ENCODE measurements at places on chromosomes 3 and 15. TPM values are rescaled to one million over a fixed set of nuclear protein-coding genes. Genes with fewer than 3 reads are reported as not detected.

DIS3L gene
- 24.3 TPM for total RNA-seq

GRCh38 chr3:142595581-142595950 is 627 bp upstream of the PLS1 start:
- H3K27ac ChIP-seq, result no peak overlapping the region
- no peak for DNase-seq
- H3K36me3 ChIP-seq, result no peaks in the 10 kb centered on the region
- H3K27me3 ChIP-seq, result peaks cover 7% of the 10 kb centered on the region

GRCh38 chr15:72833561-72833960 is 50.0 kb upstream of the ADPGK start:
- H3K36me3 ChIP-seq, result no peaks in the 10 kb centered on the region
- no peaks in the 10 kb centered on the region for H3K4me1 ChIP-seq
- no peak for DNase-seq
- peaks cover 32% of the 10 kb centered on the region for H3K27me3 ChIP-seq

UROC1 gene
- 0.13 TPM for total RNA-seq

MOBP gene
- total RNA-seq, result not detected

- no peak overlapping the region for H3K4me3 ChIP-seq
- no peak overlapping the region for H3K27ac ChIP-seq
- no peak for DNase-seq
These were observed 412.7 kb downstream of the CNTN4 start for GRCh38 chr3:2511356-2511755.

- H3K4me1 ChIP-seq, result peaks cover 16% of the 10 kb centered on the region
- DNase-seq, result no peak
- peaks cover 2% of the 10 kb centered on the region for H3K27me3 ChIP-seq
These were observed 47.3 kb downstream of the TRIM42 start for GRCh38 chr3:140724856-140725812.

MB21D2 gene
- 7.2 TPM for total RNA-seq

GRCh38 chr3:13420045-13420830 is at the start of gene NUP210:
Gene NUP210, minus strand, starts transcription at chr3:13420322. Its CDS starts 96 bp downstream, at chr3:13420226.
- peak within 1 kb of the TSS; percentile 97 for H3K27ac ChIP-seq
- peaks cover 68% of the 10 kb centered on the region for H3K4me1 ChIP-seq
- H3K27me3 ChIP-seq, result no peaks in the 10 kb centered on the region

GJD2 gene
- total RNA-seq, result not detected

CFAP100 gene
- not detected for total RNA-seq

GRCh38 chr3:149820183-149820582 is 7.2 kb downstream of the RNF13 start:
- DNase-seq, result no peak
- peaks cover 38% of the 10 kb centered on the region for H3K4me1 ChIP-seq
- H3K27me3 ChIP-seq, result no peaks in the 10 kb centered on the region
- H3K36me3 ChIP-seq, result peaks cover 27% of the 10 kb centered on the region
- no peak overlapping the region for H3K4me3 ChIP-seq

GRCh38 chr15:95295896-95296625 is 1034.4 kb upstream of the NR2F2 start:
- peaks cover 6% of the 10 kb centered on the region for H3K36me3 ChIP-seq
- peaks cover 59% of the 10 kb centered on the region for H3K27me3 ChIP-seq
- H3K4me3 ChIP-seq, result no peak overlapping the region

POLQ gene
- total RNA-seq, result 35.6 TPM

- H3K27me3 ChIP-seq, result no peaks in the 10 kb centered on the region
- H3K4me1 ChIP-seq, result no peaks in the 10 kb centered on the region
- no peaks in the 10 kb centered on the region for H3K36me3 ChIP-seq
- no peak overlapping the region for H3K27ac ChIP-seq
- no peak overlapping the region for H3K4me3 ChIP-seq
These were observed 1268.1 kb downstream of the OTOL1 start for GRCh38 chr3:162764808-162765071.

DNA sequence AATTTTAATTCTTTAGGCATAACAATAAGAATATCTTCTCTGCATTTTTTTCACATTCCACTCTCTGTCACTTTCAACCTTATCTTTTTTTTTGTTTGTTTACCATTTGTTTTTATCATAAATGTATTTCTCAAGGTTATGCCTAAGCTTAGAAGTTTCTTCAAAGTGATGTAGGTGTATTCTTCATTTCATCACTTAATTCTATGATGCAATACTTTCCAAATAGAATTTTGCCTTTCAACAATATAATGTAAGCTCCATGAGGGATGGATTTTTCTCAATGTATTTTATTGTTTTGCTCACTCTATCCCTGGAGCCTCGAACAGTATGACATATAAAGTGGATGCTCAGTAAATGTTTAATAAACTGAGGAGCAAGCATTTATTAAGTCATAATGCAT is 444.9 kb downstream of the EPHA6 start:
- H3K4me3 ChIP-seq, result no peak overlapping the region
- no peaks in the 10 kb centered on the region for H3K27me3 ChIP-seq
- H3K36me3 ChIP-seq, result no peaks in the 10 kb centered on the region

GRCh38 chr3:140595295-140595694 is 82.6 kb upstream of the TRIM42 start:
- no peak overlapping the region for H3K27ac ChIP-seq
- no peak overlapping the region for H3K4me3 ChIP-seq
- H3K36me3 ChIP-seq, result no peaks in the 10 kb centered on the region
- no peaks in the 10 kb centered on the region for H3K4me1 ChIP-seq
- peaks cover 7% of the 10 kb centered on the region for H3K27me3 ChIP-seq

- no peak overlapping the region for H3K4me3 ChIP-seq
- H3K36me3 ChIP-seq, result no peaks in the 10 kb centered on the region
- no peak for DNase-seq
- H3K4me1 ChIP-seq, result no peaks in the 10 kb centered on the region
These were observed 37.2 kb upstream of the DLG1 start for GRCh38 chr3:197335428-197336132.

- peaks cover 7% of the 10 kb centered on the region for H3K36me3 ChIP-seq
- no peak overlapping the region for H3K4me3 ChIP-seq
- H3K27me3 ChIP-seq, result peaks cover 18% of the 10 kb centered on the region
- peak overlapping the region; percentile 6 for H3K27ac ChIP-seq
These were observed 2.8 kb downstream of the PLXNB1 start for GRCh38 chr3:48426944-48427629.

GRCh38 chr3:124174910-124175874 is 183.3 kb upstream of the ROPN1 start:
- H3K27ac ChIP-seq, result no peak overlapping the region
- no peak overlapping the region for H3K4me3 ChIP-seq
- no peaks in the 10 kb centered on the region for H3K36me3 ChIP-seq
- H3K4me1 ChIP-seq, result no peaks in the 10 kb centered on the region
- H3K27me3 ChIP-seq, result peaks cover 2% of the 10 kb centered on the region
- no peak for DNase-seq

DNA sequence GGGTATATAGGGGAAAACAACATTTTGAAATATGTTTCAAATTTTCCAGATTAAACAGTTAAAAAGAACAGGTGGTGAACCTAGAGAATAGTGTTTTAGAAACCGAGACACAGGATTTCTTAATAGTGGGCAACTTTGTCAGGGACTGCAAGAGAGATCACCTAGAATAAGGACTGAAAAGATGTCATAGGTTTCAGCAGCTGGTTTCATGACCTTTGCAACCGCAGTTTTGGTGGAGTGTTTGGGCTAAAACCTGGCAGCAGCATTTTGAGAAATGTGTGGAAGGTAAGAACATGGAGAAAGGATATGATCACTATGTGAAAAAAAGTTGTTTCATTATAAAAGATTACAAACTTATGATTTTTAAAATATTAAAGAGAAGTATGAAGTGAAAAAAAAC is 34.9 kb downstream of the PRKCI start:
- peaks cover 23% of the 10 kb centered on the region for H3K4me1 ChIP-seq
- no peak overlapping the region for H3K4me3 ChIP-seq
- no peaks in the 10 kb centered on the region for H3K27me3 ChIP-seq
- peak overlapping the region; percentile 37 for H3K27ac ChIP-seq

ZNF197 gene
- 14.9 TPM for total RNA-seq

PLSCR2 gene
- total RNA-seq, result not detected

TMEM212 gene
- total RNA-seq, result not detected

DNA sequence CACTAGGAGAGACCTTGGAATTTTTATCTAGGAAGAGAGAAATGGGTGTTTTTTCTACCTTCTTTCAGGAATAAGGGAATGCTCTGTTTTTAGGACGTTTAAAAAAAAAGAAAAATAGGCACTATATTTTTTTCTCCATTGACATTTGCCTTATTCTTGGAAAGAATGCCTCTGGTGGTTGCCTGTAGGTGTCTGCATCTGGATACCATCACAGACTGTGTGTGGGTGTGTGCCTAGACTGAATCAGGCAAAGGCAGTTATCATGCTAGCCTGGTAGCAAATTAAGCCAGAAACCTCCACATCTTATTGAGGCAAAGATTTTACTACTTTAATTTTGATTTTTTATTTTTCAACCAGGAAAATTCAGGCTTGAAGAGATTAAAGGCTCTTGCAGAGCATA is 513.6 kb upstream of the KCNMB2 start:
- no peak overlapping the region for H3K27ac ChIP-seq
- no peaks in the 10 kb centered on the region for H3K27me3 ChIP-seq
- no peak for DNase-seq
- H3K4me3 ChIP-seq, result no peak overlapping the region

DNA sequence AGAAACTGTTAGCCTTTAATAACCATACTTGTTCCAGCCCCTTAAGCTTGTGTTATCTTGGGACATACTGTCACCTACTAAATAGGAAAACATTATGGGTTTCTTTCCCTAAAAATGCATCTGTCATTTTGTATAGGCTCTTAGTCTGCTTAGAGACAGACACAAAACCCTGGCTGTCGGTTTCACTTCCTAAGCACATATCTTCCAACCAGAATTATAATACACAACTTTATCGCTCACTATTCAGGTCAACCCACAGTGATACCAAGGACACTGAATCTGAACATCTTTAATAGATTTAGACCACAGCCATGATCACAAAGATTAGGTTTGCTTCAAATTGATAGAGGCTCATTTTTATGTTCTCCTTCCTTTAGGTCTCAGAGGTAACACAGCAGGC is 111.8 kb downstream of the CFAP20DC start:
- H3K27ac ChIP-seq, result no peak overlapping the region
- H3K36me3 ChIP-seq, result no peaks in the 10 kb centered on the region
- no peak overlapping the region for H3K4me3 ChIP-seq
- H3K27me3 ChIP-seq, result no peaks in the 10 kb centered on the region
- H3K4me1 ChIP-seq, result no peaks in the 10 kb centered on the region

SAMD7 gene
- not detected for total RNA-seq

GRCh38 chr15:99981839-99982658 is 248.8 kb upstream of the LYSMD4 start:
- H3K36me3 ChIP-seq, result no peaks in the 10 kb centered on the region
- DNase-seq, result no peak
- H3K27me3 ChIP-seq, result no peaks in the 10 kb centered on the region
- H3K4me3 ChIP-seq, result no peak overlapping the region

ARGFX gene
- not detected for total RNA-seq

GRCh38 chr15:71780115-71780976 is 30.0 kb upstream of the NR2E3 start:
- H3K4me3 ChIP-seq, result no peak overlapping the region
- H3K36me3 ChIP-seq, result no peaks in the 10 kb centered on the region
- DNase-seq, result peak; percentile 42
- no peak overlapping the region for H3K27ac ChIP-seq
- H3K4me1 ChIP-seq, result peaks cover 5% of the 10 kb centered on the region

GRCh38 chr3:159881208-159881607 is 107.4 kb upstream of the IL12A start:
- DNase-seq, result no peak
- H3K27me3 ChIP-seq, result peaks cover 11% of the 10 kb centered on the region
- H3K36me3 ChIP-seq, result no peaks in the 10 kb centered on the region
- no peak overlapping the region for H3K27ac ChIP-seq

DNA sequence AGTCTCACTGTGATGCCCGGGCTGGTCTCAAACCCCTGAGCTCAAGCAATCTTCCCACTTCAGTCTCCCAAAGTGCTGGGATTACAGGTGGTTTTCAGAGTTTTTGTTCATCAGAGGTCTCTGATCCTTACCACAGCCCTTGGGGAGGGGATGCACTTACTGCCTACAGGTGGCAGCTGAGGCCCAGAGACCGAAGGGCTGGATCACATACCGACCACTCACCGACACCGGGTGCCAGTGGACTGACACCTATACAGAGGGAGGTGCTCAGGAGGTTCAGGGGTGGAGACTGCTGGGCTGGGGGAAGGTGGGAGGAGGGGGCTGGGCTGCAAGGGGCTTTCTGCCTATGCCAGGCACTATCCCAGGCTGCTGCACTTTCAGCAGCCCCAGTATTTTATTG is 19.5 kb downstream of the DUSP7 start:
- H3K27me3 ChIP-seq, result no peaks in the 10 kb centered on the region
- no peak overlapping the region for H3K27ac ChIP-seq
- peaks cover 2% of the 10 kb centered on the region for H3K4me1 ChIP-seq

- peaks cover 2% of the 10 kb centered on the region for H3K4me1 ChIP-seq
- H3K4me3 ChIP-seq, result no peak overlapping the region
- DNase-seq, result no peak
- H3K27ac ChIP-seq, result no peak overlapping the region
- peaks cover 26% of the 10 kb centered on the region for H3K36me3 ChIP-seq
These were observed 113.3 kb downstream of the KLHL25 start for GRCh38 chr15:85681386-85681785.

NISCH gene
- total RNA-seq, result 82.6 TPM

GRCh38 chr15:70195171-70195570 is 97.5 kb upstream of the TLE3 start:
- no peaks in the 10 kb centered on the region for H3K4me1 ChIP-seq
- H3K27me3 ChIP-seq, result peaks cover 12% of the 10 kb centered on the region
- H3K27ac ChIP-seq, result no peak overlapping the region
- no peak for DNase-seq
- H3K4me3 ChIP-seq, result no peak overlapping the region
- H3K36me3 ChIP-seq, result no peaks in the 10 kb centered on the region

SLC28A2 gene
- total RNA-seq, result not detected

- H3K4me3 ChIP-seq, result peak overlapping the region; percentile 63
- no peak for DNase-seq
- H3K27ac ChIP-seq, result no peak overlapping the region
- peaks cover 5% of the 10 kb centered on the region for H3K4me1 ChIP-seq
These were observed 58.5 kb upstream of the FAM174B start for GRCh38 chr15:92714077-92714476.

DNA sequence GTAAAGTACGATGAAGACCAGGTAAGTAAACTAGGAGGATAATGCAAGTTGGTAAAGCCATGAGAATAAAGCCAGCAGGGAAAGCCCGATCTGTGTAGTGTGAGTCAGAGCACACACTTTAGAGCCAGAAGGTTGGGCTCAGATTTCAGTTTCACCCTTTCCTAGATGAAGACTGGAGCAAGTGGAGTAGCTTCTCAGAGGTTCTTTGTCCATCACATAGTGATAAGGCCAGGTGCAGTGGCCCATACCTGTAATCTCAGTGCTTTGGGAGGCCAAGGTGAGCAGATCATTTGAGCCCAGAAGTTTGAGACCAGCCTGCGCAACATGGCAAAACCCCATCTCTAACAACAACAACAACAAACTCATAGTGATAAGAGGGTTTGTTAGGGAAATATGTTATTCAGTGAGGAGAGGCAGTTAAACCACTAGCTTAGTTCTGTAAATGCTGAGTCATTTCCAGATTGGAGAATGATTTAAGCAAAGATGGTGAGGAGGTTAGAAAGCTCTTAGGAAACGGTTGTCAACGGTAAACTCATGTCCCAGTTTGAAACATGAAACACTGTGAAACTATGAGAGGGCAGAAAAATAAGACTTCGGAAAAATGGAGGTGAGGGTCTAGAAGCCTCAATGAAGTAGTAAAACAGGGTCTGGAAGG is 39.0 kb downstream of the IL12A start:
- H3K4me3 ChIP-seq, result no peak overlapping the region
- no peaks in the 10 kb centered on the region for H3K36me3 ChIP-seq
- peak overlapping the region; percentile 16 for H3K27ac ChIP-seq
